ENCODE measurements at places on chromosomes 3 and 15.

- DNase-seq: peak; percentile 54
Measured at GRCh38 chr3:101574388-101575112, 570 bp downstream of the PCNP start.

DNA sequence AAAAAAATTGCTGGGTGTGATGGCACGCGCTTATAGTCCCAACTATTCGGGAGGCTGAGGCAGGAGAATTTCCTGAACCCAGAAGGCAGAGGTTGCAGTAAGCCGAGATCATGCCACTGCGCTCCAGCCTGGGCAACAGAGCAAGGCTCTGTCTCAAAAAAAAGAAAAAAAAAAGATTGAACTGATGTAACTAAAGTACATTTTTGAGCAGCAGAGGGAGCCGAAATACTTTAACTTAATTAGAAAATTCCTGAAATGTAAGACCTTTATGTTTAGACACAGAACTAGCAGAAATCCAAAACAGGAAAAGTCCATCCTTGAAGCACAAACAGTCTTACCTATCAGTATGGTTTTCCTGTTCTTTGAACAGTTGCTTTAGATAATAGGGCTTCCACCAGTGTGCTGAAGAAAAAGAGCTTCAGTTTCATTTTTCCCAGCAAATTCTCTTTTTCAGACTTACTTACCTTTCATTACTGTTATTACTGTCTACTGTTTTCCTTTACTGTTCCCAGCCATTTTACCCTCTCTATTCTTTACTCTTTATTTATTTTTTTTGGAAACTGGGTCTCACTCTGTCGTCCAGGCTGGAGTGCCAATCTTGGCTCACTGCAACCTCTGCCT is 33.4 kb upstream of the ZNF609 start:
- DNase-seq: peak; percentile 10

DNA sequence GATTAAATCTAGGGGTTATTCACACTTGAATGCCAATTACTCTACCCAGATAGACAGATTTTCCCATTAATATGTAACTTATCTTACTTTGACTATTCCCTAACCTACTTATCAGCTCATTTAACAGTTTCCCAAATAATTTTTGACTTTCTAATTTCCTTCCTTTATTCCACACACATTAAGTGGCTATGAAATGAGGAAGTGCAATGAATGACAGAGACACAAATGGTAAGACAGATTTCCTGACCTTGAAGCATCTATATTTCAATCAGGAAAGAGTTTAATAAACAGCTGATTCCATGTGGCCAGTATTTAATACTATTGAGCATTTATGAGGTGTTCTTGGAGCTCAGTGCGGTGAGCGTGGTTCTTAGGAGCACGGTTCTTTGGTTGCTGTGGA is 78.8 kb downstream of the SLC7A14 start:
- no peak for DNase-seq

- DNase-seq: peak; percentile 20
Measured at GRCh38 chr3:60953351-60953750, 297.9 kb downstream of the FHIT start.

DNA sequence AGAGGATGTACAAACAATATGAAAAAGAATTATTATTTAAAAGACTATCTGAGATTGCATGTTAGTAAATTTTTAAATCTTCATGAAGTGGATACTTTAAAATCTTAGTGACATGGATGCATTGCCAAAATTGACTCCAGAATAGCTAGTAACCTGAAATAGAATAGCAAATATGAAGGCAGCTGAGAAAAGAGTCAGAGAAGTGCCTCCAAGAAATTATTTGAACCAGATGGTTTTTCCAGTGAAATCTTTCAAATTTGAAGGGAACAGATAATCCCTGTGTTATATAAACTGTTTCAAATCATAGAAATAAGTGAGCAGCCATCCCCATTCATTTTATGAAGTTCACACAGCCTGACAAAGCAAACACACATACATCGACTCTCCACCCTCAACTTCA is 29.6 kb downstream of the FSIP1 start:
- no peak for DNase-seq

All from bronchial epithelial cell (primary cell).